ENCODE measurements at places on chromosomes 5 and 9.

- peak; percentile 13 for DNase-seq
Measured at GRCh38 chr5:173629628-173630027, 13.2 kb upstream of the BOD1 start.

- DNase-seq, result no peak
Measured at GRCh38 chr9:21542787-21543186, 60.7 kb upstream of the IFNE start.

- peak; percentile 67 for DNase-seq
Measured at GRCh38 chr9:69174616-69175463, 763 bp downstream of the TJP2 start.

GRCh38 chr9:8140557-8140956 is 341.0 kb upstream of the DMAC1 start:
- no peak for DNase-seq

- peak; percentile 69 for DNase-seq
Measured at GRCh38 chr9:27365707-27366376, 68.9 kb upstream of the EQTN start.

- DNase-seq, result no peak
Measured at GRCh38 chr9:76620996-76621395, 143.2 kb upstream of the PCA3 start.

DNA sequence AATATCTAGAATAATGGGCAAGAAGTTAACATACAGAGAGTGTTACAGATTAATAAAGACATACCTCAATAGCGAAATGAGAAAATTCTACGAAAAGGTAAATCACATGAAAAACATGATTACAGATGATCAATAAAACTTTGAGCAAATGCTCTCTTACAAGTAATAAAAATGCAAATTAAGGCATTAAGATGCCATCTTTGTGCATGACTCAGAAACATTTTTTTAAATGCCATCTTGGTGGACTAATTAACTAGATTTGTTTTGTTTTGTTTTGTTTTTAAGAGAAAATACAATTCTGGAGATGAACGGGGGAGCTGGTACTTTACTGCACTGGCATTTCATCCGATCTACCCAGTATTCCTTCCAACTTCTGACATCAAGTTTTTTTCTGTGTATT is 130.2 kb downstream of the SUSD1 start:
- DNase-seq, result no peak

GRCh38 chr5:65190328-65191053 is 291.2 kb downstream of the ADAMTS6 start:
- DNase-seq, result peak; percentile 17

- no peak for DNase-seq
Measured at GRCh38 chr5:58551492-58551891, 31.4 kb upstream of the RAB3C start.

GRCh38 chr9:33159777-33160127 is 7.4 kb downstream of the B4GALT1 start:
- DNase-seq, result peak; percentile 77

GRCh38 chr9:113559834-113560800 is 96.6 kb downstream of the RGS3 start:
- DNase-seq, result no peak

- no peak for DNase-seq
Measured at GRCh38 chr5:2385818-2386217, 365.7 kb downstream of the IRX2 start.

DNA sequence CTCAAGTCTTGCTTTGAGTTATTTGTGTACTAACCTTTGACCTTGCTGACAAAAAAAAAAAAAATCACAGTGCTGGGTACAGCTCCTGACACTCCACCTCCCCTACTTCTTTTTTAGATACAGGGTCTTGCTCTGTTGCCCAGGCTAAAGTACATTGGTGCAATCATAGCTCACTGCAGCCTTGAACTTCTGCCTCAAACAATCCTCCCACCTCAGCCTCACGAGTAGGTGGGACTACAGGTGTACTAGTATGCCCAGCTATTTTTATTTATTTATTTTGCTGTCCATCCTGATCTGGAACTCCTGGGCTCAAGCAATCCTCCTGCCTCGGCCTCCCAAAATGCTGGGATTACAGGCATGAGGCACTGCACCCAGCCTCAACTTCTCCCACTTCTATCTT is 57.2 kb upstream of the KCNMB1 start:
- DNase-seq, result no peak

GRCh38 chr5:95177456-95177855 is 107.4 kb downstream of the MCTP1 start:
- DNase-seq, result no peak

DNA sequence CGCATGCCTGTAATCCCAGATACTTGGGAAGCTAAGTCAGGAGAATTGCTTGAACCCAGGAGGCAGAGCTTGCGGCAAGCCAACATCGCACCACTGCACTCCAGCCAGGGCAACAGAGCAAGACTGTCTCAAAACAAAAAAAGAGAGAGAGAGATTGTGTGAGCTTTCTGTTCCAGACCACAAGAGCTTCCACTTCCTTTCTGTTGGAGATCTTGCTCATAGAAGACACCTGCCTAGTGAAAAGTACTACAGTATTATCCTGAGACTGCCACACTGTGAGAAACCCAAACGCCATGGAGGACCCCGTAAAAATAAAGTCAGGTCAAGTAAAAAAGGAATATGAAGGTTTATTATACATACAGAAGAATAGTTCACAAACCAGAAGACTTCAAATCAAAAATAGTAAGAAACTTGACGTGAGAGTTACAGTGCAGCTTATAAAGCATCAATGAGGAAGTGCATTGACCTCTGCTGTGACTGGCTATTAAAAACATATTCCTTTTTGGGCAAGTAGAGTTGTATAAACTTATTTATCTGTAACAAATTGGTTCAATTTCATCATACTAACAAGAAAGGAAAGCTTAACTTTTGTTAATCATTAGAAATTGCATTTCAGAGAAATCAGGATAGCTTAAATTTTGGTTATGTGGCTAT is 4.3 kb upstream of the EMB start:
- no peak for DNase-seq

- DNase-seq, result no peak
Measured at GRCh38 chr5:116507051-116507537, 67.5 kb downstream of the SEMA6A start.

DNA sequence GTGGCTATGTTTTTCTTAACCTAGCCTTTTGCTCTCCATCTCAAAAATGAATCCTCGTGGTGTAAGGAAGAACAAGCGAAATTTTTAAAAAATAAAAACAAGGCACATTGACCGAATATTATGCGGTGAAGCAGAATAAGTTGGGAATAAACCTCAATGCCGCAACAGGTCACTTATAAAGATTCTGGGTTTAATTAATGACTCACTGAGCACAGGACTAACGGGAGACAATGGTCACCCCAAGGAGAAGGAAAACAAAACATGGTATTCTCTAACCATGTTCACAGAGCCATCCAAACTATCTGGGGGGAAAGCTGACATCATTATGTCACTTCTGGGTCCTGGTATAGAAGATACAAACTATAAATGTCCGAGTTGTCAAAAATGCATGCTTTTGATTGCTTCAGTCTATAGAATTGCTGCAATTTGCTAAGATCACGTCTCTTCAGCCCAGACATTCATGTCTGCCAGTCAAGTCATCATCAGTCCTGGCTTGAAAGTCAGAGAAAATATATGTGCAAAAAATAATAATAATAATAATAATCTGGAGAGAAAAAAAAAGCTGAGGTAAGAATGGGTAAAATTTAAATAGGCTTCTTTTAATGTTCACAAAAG is 280.6 kb downstream of the NR2F1-AS1 start:
- DNase-seq, result no peak

GRCh38 chr9:116629634-116630033 is 57.5 kb upstream of the TRIM32 start:
- no peak for DNase-seq

DNA sequence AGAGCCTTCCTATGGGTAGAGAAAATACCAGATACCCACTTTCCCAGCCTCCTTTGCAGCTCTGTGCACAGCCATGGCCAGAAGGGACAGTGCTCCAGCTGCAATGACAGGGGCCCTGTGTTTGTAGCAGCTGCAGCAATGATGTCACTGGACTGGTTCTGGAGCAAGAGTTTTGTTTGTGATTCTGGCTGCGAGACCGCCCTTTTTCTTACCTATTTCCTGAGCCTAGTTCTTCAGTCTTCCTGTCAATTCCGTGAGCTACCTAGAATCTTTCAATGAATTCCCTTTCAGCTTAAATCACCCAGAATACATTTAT is 10.0 kb upstream of the BOD1 start:
- DNase-seq, result no peak

- no peak for DNase-seq
Measured at GRCh38 chr5:32099486-32100035, 74.6 kb downstream of the GOLPH3 start.

GRCh38 chr9:70525519-70525918 is 111.1 kb upstream of the KLF9 start:
- no peak for DNase-seq

DNA sequence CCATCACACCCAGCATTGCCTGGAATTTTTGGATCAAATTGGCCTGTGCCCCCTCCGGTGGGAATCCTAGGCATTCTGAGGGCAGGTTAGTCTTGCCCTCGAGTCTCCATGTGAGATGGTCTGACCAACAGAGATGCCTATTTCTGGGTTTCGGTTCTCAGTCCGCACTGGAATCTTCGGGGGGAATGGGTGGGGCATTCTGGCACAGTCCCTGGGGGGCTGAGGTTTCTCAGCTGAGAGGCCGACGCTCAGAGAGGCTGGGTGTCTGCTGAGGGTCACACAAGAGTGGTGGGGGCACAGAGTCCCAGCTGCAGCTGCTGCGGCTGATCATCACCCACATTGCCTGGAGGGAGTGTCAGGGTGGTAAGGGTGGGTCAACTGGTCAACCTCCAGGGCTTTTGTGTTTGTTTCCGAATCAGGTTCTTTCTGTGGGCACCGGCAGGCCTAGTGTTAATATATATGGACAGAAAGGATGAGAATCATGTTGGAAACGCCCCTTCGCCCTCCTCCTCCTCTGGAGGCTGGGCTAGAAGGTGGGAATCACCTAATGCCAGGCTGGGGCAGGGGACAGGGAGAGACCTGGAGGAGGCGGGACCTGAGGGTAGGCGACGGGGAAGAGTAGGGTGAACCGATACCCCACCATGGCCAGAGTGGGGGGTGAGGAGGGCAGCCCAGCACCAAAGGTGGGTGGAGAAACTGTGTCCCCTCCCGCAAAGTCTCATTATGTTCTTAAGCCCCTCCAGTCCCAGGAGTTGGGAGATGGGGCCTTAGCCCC is 149.5 kb upstream of the PHYKPL start:
- DNase-seq, result no peak

GRCh38 chr5:149108651-149109280 is 32.5 kb upstream of the ABLIM3 start:
- DNase-seq, result no peak

GRCh38 chr5:67992923-67993322 is 222.6 kb upstream of the PIK3R1 start:
- no peak for DNase-seq
